Activated T-cell treated with anti-CD3 and anti-CD28 coated beads, Interleukin-2, amount 50 U/mL, for 72 hours (primary cell): ENCODE measurements at places on chromosomes 11 and 22.
A peak's percentile ranks its signal among the peaks of the same experiment; 100 is the strongest.

GRCh38 chr11:76560219-76560618, 110.3 kb downstream of the LRRC32 start:
- DNase-seq = peak; percentile 41

GRCh38 chr11:34277171-34277570, 80.6 kb downstream of the ABTB2 start:
- DNase-seq = no peak

GRCh38 chr22:50641696-50642607, 14.0 kb upstream of the ARSA start:
- DNase-seq = no peak

DNA sequence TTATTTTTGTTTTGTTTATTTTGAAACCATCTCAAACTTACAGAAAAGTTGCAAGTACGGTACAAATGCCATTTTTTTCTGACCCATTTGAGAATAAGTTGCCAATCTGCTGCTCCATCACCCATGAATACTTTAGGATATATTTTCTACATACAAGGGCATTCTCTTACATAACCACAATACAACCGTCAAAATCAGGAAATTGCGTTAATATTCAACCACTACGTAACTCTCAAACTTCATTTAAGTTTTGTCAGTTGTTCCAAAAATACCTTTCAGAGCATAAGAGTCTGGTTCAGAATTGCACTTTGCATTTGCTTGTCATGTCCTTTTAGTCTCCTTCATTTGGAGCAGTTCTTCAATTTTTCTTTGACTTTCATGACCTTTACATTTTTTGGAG, 194.3 kb upstream of the BDNF start:
- no peak for DNase-seq

- no peak for DNase-seq
Observed at GRCh38 chr11:70952191-70952590, 300.2 kb downstream of the SHANK2 start.

GRCh38 chr11:126718276-126718675, 282.3 kb downstream of the KIRREL3 start:
- no peak for DNase-seq

DNA sequence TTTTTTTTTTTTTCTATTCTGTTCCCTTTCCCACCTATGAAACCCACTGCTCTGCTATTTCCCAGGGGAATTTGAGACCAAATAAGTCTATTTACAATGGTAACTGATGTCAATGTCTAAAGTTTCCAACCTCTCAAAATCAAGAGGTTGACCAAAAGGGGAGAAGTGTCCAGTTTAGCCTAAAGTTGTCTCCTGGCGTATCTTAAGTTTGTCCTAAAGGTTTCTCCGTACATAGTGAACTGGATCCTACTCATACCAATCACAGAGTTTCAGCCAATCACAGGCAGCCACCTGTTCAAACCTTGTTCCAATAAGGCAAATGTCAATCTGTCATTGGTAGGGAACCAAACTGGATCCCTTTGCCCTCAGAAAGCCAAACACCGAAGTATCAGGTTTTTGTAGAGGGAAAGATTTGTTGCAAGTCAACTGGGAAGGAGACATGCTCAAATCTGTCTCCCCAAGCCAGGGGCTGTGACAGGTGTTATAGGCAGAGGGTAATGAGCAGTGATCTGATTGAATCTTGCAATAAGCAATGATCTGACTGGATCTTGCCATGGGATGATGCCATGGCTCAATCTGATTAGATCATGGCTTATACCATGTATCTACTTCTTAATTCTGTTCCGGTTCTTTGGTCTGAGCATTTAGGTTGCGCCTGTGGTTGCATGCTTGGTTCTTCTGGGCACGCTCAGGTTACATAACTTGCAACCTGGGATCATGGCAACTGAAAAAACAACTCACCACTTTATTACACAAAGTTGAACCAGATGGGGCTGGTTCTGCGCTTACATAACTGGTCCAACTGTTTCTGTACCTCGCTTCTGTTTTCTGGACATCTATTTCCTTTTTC, 1.1 kb upstream of the VPS37C start:
- peak; percentile 20 for DNase-seq

DNA sequence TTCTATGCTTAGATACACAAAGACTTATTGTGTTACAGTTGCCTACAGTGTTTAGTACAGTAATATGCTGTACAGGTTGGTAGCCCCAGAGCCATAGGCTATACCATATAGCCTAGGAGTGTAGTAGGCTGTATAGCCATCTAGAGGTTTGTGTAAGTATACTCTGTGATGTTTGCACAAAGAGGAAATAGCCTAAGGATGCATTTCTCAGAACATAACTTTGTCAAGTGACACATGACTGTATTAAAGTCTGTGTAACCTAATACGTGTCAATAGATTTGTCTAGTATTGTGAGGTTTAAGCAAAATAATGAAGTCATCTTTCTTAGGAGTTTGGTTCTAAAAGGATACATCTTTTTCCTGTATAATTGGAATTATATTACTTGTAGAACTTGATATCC, 5.5 kb downstream of the ZC3H12C start:
- DNase-seq = no peak

DNA sequence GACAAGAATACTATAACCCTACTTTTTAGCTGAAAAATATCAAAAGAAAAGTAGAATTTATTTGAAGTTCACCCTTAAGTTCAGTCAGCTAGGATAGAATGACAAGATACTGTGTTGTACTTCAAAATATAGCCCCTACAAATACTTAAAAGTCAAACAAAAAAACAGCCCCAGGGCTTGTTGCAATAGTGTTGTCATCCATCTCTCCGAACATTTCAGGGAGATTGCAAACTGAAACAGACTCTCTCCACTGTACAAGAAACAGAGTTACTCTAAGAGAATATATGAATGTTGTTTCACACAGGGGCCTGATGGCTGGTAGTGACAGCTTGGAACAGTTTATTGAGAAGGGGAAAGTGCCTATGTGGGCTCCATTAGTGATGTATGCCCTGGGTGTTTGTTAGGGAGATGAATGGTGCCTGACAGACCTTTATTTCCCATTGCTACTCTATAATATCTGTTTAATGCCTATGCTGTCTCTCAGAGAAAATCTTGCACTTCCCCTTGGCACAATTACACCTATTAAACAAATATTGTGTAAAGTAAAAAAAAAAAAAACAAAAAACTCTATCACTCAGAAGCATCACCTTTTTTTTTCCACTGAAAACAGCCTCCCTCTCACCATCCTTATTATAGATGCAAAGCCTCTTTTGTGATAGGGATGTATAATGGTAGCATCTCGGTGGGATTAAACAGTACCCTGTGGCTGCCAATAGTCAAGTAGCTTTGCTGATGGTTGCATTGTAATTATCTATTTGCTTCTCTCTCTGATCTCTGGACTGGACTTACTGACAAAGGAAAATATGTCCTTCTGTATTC, 506.3 kb upstream of the LUZP2 start:
- DNase-seq = no peak

- DNase-seq = no peak
Observed at GRCh38 chr22:40420341-40421081, 50.1 kb downstream of the SGSM3 start.

DNA sequence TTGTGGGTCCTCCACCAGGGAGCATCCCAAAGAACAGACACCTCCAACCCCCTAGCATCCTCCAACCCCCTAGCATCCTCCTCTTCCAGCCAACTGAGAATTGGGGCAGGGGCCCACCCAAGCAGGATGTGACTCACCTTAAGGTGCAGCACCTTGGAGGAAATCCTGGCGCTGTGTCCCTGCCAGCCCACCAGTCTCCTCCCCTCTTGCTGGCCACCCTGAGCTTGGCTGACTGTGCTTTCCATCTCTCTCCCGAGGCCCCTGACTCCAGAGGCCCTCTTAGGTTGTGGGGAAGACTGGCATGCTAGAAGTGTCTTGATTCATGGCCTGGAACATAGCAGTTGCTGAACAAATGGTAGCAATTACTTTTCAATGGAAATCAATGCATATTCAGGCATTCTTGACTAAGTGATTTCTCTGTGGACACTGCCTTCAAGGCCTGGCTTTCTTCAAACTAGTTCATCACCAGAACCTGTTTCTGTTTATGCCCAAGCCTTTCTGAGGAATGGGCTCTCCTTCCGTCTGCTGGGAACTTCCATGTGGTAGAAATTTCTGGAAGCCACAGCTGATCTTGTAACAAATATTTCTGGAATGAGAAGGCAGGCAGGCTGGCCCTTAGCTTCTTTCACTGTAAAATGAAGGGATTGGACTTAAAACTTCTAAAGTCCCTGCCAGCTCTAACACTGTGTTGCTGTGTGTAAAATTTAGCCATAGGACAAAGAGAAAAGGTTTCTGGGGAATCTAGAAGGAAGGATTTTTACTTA, 60.5 kb downstream of the CEP164 start:
- no peak for DNase-seq

DNA sequence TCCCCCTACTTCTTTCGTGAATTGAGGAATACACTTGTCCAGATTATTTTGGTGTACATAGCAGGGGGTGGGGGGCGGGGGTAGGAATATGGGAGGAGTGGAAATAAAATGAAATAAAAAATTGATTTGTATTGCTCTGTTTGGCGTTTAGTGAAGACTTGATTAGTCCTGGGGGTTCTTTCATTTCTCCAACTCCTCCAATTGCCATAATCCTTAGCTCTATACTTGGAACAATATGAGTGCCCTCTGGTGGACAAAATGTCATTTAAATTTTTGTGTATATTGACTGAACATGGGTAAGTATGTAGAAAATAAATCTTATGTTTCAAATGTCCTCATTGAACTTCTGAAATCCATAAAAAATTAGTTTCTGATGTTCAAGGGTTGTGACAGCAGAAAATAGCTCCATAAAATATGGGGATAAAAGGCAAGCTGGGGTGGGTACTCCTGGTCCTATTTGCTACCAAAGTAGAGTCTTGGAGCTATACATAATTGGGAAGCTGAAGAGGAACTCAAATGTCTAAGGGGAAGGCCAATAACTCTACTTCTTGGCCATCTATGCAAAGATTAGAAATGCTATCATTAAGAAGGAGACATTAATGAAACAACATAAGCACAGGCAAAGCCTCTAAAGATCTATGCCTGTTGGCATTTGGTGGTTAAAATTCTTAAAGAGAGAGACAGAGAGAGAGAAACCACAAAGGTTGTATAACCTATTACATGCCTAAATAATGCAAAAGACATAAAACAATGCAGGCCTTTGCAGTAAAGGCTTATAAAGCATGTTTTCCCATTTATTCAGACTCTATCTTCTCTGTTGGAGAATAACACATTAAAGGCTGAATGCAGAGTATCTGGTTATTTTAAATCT, 421.6 kb downstream of the METTL15 start:
- no peak for DNase-seq

- DNase-seq = no peak
Observed at GRCh38 chr11:55793321-55793720, 2.0 kb upstream of the OR5D14 start.
